ENCODE measurements at places on chromosomes 6 and 20.

- no peak for DNase-seq
These were observed 206.8 kb downstream of the SIM1 start for GRCh38 chr6:100257793-100258395.

- no peak for DNase-seq
These were observed 105.9 kb downstream of the SLC35F1 start for GRCh38 chr6:118012944-118013343.

- no peak for DNase-seq
These were observed 390.1 kb downstream of the PLCB1 start for GRCh38 chr20:8522168-8522567.

- peak; percentile 70 for DNase-seq
These were observed 37.7 kb upstream of the RAB22A start for GRCh38 chr20:58271606-58272351.

- no peak for DNase-seq
These were observed 9.1 kb downstream of the RBCK1 start for GRCh38 chr20:416950-417800.

DNA sequence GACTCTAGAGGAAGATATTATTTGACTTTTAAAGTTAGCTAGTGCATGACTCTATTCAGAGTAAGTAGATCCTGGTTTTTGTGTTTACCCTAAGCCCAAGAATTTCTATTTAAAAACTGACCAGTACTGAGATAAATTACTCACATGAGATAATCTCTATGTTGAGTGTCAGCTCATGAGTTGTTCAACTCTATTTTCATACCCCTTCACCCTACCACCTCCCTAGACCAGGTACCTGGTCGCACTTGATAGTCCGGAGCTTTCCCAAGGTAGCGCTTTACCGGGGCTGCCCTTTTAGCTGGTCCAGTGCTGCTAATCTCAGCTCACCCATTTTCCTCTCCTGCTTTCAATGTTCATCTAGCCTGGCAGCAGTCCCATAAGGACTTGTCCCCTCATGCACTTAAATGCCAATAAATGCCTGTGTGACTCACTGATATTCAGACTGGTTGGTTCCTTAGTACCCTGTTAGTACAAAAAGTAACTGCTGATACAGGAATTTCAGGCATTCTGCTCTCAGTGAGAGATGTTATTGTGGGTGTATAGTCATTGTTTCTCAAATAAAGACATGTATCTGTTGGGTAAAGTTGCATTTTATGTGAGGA is 503.9 kb downstream of the ADGRB3 start:
- DNase-seq = no peak

All from activated CD8-positive, alpha-beta memory T cell treated with anti-CD3 and anti-CD28 coated beads, Interleukin-2, amount 50 U/mL, for 48 hours (primary cell).